Renal cortical epithelial cell (primary cell): ENCODE measurements at places on chromosomes 1 and 21.

DNA sequence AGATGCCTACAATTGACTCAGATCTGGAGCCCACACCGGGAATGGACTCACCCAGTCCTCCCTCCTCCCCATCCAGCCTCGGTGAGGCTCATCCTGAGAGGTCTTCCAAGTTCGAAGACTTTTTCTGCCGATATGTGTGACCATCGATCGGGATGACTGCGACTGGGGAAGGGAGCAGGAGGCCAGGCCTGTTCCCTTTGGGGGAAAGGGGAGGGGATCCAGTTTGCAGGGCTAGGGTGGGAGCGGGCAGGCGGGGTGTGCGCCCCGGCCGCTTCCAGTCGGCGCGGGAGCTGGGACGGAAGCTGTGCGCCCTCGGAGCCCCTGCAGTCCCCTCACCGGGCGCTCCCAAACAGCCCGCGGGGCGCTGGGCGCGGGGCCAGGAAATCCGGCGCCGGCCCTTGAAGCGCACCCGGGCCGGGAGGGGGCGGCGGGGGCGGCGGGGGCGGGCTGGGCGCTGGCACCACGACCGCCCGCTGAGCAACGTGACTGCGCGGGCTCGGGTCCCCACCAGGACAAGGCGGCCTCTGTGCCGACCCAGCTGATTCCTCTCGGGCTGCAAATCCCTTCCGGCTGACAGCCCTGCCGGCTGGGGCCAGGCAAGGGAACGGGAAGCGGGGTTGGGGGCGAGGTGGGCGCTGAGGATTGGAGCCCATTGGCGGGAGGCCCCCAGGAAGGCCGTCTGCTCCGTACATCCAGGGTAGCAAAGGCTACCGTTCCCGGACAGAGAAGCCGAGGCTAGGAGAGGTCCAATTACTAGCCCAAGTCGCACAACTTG is 103.9 kb downstream of the EBNA1BP2 start:
- no peak for DNase-seq

GRCh38 chr1:27406362-27406680 is 13.9 kb downstream of the GPR3 start:
- no peak for DNase-seq

- no peak for DNase-seq
These were observed 247.1 kb downstream of the COL11A1 start for GRCh38 chr1:102861247-102861646.

GRCh38 chr1:208977638-208978256 is 605.8 kb upstream of the CAMK1G start:
- DNase-seq: peak; percentile 75

DNA sequence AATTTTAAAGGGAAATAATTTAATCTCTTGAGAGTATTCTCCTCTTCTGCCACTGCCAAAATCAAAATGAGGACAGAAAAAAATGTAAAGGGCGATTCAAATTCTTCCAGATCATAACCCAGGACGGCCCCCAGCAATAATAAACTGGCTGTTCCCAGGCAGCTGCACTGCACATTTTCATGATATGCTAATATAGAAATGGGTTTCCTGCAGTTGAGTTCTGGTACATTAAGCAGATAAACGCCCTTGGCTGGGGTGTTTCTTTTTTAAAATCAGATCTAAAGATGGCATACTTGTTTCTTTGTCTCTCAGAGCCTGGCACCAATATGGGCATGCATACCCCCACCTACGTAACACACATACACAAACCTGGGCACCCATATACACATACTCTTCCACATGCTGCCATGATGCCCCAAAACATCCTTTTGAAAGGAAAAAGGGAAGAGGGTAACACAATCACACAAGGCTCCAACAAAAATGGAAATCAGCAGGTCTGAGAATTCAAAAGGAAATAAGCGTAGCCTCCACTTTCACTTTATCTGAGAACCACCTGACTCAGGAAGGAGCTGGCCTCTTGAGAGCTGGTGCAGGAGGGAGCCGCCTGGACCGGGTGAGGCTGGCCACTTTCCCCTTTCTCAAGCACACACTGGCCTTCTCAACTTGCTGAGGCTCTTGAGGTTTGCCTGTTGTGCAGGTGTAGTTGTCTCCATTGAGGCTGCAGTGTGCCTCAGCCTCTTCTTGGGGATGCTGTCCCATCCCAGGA is 653.4 kb downstream of the KIF26B start:
- DNase-seq: no peak

DNA sequence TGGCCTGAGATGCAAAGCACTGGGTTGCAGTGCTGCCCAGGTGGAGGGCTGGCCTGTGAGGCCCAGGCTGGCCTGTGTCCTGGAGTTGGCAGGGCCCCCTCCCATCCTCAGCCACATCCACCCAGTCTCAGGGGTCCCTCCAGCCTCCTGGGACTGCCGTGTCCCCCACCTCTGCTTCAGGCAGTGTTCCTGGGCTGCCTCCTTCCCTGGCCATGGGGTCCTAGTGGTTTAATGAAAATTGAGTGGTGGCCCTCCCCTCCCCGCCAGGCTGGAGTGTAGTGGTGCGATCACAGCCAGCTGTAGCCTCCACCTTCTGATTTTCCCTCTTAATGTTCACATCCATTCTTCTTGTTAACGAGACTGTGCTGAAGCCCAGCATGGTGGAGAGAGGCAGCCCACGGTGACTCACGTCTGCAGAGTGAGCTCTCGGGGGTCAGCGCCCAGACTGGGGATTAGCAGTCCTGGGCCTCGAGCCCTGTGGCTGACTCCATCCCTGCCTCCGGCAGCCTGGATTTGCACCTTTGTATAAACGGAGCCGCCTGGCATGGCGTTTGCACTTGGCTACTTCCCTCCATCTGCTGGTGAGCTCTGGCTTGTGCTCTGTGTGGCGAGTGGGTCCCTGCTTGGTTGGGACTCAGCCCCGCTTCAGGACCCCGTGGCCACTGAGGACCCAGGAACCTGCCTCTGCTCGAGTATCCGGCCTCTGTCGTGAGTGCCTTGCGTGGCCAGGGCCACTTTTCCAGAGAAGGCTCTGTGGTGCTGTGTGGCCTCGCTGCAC is 6.9 kb downstream of the MIB2 start:
- DNase-seq: no peak

- no peak for DNase-seq
These were observed 123.6 kb upstream of the B3GALT2 start for GRCh38 chr1:193309936-193310475.

DNA sequence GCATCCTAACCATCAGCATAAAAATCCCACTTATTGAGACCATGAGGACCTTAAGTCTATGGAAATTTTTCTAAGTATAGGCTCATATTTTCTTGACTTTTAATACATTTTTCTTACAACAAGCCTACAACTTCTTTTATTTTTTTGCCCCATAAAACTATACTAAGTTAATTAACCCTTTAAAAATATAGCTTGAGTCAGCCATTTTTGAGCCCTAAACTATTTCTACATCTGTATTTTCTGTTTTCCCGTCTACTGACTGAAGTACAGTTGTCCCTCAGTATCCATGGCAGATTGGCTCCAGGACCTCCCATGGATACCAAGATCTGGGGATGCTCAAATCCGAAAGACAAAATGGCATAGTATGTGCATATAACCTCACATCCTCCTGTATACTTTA is 55.0 kb downstream of the CHD1L start:
- DNase-seq: no peak

GRCh38 chr1:203593723-203594122 is 32.9 kb upstream of the ATP2B4 start:
- no peak for DNase-seq

GRCh38 chr1:183520379-183520778 is 48.1 kb downstream of the SMG7 start:
- DNase-seq: no peak

- peak; percentile 88 for DNase-seq
These were observed 9.8 kb upstream of the MDM4 start for GRCh38 chr1:204506201-204506968.
